Stimulated activated CD4-positive, alpha-beta T cell treated with anti-CD3 and anti-CD28 coated beads, Interleukin-1b, Interleukin-23, amount 100 ng/mL, for 4 hours (primary cell): ENCODE measurements at places on chromosomes 6 and 20.

GRCh38 chr6:7240351-7240750 lies 72.6 kb downstream of the SSR1 start:
- DNase-seq, result no peak

DNA sequence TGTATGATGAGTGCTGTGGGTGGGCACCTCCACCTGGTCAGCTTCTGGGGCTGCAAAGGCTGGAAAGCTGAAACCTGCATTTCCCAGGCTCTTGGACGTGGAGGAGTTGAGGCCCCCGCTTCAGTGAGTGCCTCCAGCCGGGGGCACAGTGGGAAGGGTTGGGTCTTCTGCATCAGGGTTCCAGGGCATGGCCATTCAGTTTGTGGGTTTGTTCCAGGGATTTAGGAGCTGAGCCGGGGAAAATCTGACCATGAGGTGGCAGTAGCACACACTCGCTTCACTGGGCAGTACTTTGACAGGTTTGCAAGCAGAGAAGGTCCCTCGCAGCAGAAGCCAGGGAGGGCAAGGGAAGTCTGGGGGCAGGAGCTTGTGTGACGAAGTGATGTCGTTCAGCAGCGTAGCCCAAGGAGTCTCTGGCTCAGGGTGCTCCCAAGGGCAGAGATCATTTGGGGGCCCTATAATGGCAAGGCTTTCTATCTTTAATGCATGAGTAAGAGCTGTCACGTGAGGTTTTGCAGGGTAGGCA lies 69.5 kb upstream of the SULF2 start:
- DNase-seq, result no peak

- no peak for DNase-seq
These were observed 816 bp downstream of the NPEPL1 start for GRCh38 chr20:58693226-58694006.

- no peak for DNase-seq
These were observed 503.9 kb upstream of the EYS start for GRCh38 chr6:66210964-66211363.

GRCh38 chr6:134830940-134831339 lies 119.0 kb downstream of the ALDH8A1 start:
- DNase-seq, result no peak

DNA sequence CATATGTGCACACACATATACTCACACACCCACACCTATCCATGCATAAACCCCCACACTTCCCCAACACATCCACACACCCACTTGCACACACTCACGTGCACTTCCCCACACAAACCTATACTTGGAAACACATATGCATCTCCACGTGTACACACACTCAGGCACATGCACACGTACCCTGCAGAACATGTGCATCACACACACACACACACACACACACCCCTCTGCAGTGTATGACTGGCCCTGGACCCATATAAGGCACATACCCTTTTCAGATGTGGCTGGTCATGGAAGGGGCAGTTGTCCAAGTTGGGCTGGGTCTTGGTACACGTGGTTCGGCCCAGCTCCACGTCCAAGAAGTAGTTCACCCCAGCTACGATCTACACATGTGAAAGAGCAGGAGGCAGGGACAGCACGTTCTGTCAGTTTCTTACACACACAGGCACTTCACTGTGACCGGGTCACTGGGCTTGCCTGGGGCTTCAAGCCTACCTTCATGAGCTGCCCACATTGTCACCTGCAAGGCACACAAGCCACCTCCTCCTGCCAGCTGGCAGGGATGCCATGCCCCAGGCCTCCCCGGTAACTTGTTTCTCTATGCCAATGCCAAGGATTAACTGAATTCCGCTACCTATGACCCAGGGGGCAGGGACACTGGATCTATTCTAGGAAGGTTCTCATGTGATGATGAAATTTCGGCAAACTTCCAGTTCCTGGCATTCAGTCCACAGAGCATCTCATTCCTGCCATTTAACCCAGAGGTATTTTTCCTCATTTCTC lies 2.6 kb downstream of the CST3 start:
- DNase-seq, result no peak

DNA sequence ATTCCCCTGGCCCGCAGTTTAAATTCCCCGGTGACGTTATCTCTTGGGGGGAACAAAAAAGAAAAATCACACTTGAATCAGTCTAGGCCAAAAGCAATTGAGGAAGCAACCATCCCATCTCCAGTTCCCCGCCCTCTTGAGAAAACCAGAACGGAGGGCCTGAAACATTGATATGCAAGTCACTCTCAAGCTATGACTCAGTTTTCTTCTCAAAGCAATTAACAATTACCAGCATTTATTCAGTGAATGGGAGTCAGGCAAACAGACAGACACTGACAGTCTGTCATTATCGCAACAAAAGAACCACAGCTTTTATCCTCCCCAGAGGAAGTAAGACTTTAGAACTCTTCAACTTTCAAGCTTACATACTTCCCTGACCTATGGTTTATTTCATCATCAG lies 100.9 kb downstream of the OPRM1 start:
- no peak for DNase-seq

- no peak for DNase-seq
These were observed 99.3 kb downstream of the PHF3 start for GRCh38 chr6:63734923-63735322.
